ENCODE measurements at places on chromosomes 7 and 10. TPM values are rescaled to one million over a fixed set of nuclear protein-coding genes. Genes with fewer than 3 reads are reported as not detected.
A peak's percentile ranks its signal among the peaks of the same experiment; 100 is the strongest.

GRCh38 chr7:125278318-125278717 lies 348.7 kb upstream of the POT1 start:
- DNase-seq, result no peak

GRCh38 chr10:89738551-89739209 lies 37.3 kb downstream of the KIF20B start:
- peak; percentile 43 for DNase-seq

DNA sequence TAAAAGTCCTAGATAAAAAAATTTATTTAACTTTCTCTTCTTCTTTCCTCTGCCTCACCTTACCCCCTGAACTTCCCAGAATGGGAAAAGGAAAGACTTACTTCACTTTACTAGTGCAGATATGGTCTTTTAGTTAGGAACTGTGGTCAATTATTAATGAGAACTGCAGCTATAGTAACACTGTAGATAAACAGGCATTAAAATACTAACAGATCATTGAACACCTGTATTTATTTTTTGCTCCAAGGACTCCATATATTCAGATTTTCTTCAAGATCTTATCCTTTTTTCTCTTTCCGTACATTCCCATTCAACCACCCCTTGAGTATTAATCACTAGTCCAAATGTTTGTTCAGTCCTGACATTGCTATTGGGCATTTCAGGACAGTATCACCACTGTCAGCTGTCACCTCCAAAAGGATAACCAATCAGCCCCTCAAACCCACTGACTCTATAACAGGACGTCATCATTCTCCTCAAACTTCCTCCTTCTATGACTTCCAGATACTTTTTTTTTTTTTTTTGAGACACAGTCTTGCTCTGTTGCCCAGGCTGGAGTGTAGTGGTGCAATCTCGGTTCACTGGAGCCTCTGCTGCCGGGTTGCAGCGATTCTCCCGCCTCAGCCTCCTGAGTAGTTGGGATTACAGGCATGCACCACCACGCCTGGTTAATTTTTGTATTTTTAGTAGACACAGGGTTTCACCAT lies 4.2 kb downstream of the CPVL start:
- DNase-seq, result peak; percentile 29

DNA sequence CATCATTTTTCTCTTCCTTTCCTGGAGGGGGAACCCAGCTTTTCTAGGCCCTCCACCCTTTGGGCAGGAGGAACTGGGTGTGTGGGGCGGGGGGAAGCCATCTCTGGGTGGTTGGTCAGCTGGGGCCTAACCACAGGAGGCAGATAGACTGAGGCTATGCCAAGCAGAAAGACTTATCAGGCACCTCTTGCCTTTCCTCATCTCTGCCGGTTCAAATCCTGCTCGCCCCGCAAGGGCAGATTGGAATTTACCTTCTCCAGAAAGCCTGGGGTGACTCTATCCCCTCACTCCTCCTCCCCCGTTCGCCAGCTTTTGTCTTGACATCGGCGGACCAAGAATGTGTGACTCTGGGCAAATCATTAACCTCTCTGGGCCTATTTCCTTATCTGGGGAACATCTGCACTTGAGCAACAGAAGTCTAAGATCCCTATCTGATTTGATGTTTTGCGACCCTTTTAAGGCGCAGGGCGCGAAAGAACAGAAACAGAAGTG lies 584 bp upstream of the GARS1 start:
- DNase-seq, result peak; percentile 38

- no peak for DNase-seq
Observed at GRCh38 chr7:130009848-130010688, 41.1 kb downstream of the ZC3HC1 start.

DNA sequence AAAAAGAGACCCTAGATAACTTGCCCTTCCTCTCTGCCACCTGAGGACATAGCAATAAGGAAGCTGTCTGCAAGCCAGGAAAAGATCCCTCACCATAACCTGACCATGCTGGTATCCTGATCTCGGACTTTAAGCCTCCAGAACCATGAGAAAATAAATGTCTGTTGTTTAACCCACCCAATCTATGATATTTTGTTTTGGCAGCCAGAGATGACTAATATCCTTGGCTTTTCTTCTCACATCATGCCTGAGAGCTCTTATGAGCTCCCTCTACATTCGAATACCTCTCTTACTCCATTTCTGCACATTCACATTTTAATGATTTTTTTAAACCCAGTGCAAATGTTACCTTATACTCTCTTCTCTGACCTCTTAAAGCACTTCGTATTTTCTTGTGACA lies 214.0 kb upstream of the CHRM2 start:
- no peak for DNase-seq

- DNase-seq, result peak; percentile 58
Observed at GRCh38 chr10:101008823-101009423, 9.3 kb downstream of the LZTS2 start.

- no peak for DNase-seq
Observed at GRCh38 chr7:17645500-17645899, 294.8 kb downstream of the SNX13 start.

- DNase-seq, result no peak
Observed at GRCh38 chr7:151124481-151124880, 38.2 kb downstream of the AGAP3 start.

DNA sequence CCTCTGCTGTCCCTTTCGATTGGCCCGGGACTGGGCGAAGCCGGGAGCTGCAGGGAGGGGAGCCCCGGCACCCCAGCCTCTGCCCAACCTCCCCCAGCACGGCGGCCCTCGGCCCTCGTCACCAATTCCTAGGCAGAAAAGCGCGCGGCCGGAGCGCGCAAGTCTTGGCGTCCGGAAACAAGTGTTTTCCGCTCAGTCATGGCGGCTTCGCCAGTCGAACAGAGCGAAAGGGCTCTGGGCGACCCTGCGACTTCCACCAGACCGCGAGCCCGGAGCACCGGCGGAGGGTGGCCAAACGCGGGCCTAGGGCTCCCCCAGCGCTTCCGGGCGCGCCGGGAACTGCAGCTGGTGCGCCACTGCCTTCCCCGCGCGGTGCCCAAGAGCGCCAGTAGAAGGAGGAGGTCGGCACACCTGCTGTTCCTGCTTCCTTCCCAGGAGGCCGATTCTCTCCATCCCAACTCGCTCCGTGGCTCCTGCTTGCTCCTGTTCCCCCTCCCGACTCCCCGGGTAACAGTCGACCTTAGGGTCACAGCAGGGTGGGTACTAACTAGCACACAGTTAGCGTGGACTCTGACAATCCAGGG lies 729.9 kb downstream of the ZWINT start:
- no peak for DNase-seq

DNA sequence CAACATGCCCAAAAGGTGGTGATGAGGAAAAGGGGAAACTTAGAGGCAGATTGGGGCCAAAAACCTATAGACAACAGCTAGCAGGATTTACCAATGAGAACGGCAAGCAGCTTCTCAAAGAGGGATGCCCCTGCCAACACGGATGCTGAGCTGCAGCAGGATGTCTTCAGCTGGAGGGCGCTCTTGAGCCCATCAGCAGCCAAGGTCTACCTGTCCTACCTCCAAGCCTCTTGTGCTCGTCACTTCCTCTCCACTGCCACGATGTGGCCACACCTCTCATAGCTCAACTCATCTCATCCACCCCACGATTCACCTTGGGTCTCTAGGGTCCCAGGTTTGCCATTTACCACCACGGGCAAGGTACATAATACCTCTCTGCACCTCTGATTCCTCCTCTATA lies 36.5 kb downstream of the DLG5 start:
- peak; percentile 18 for DNase-seq

- no peak for DNase-seq
Observed at GRCh38 chr7:29956487-29956836, 33.1 kb downstream of the SCRN1 start.

GRCh38 chr7:152144557-152145245 lies 119.2 kb downstream of the GALNT11 start:
- DNase-seq, result no peak

DNA sequence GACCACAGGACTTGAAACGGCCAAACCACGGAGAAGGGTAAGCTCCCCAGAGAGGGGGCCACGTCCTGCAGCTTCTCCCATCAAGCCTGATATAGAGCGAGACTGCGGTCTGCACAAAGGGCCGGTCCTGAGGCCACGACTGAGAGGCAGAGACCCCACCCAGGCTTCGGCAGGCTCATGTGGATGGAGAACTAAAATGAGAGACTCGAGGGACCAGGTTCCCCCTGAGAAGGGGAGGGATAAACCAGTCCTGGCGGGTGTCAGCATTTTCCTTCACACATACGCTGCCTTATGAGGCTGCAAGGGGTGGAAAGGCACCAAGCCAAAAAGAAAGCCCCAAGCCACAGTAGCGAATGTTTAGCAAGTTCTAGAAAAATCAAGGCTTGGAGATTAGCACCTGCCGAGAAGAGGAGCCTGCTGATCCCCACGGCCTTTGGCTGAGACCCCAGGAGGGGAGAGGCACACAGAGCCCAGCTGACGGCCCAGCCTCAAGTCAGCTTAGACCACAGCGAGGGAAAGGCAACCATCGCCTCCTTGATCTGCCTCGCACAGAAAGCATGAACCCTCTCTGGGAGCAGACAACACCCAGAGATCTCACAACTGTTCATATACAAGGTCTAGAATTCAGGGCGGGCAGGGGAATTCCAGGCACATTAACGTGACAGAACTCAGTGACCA lies 92.6 kb upstream of the RNF32 start:
- DNase-seq, result no peak

DNA sequence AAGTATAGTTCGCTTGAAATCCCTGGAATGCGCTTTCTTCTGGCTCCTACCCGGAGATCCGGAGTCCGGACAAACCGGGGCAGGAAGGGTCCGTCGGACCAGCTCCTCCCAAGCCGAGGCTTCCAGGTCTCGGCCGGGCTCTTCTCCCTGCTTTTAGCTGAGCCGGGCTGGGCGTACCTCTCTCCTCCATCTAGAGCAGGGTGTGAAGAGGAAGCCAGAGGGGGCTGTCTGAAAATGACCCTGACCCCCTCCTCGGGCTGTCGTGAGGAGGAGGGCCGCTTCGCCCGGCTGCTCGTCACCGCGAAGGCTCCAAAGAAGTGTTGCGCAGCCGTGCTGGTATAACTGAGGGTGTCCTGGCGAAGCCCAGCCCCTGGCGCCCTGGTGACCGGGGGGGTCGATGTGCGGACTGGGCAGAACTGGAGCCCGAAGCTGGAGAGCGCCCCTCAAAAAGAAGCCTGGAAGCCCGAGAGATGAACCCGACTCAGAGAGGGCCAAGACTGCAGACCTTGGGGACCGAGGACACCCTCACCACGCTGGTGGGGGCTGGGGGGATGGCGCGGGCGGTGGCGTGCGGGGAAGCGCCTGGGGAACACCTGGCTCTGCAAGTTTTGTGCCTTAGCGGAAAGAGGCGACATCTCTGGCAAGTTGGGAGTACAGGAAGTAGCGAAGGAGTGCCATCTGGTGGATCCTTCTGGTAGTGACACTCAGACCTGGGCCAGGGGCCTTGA lies 5.7 kb downstream of the KAZALD1 start:
- DNase-seq, result peak; percentile 81

- DNase-seq, result peak; percentile 5
Observed at GRCh38 chr10:100697070-100697469, 48.3 kb upstream of the PAX2 start.

GRCh38 chr7:129832701-129833227 lies 120.0 kb downstream of the UBE2H start:
- no peak for DNase-seq

Gene DOCK1
- 29.5 TPM for polyA plus RNA-seq

Gene PNLIPRP3
- polyA plus RNA-seq, result not detected

Gene ITIH2
- 0.52 TPM for polyA plus RNA-seq

Gene C10orf62
- 0.09 TPM for polyA plus RNA-seq

Gene TPK1
- 5.4 TPM for polyA plus RNA-seq

Gene ACHE
- polyA plus RNA-seq, result 7.4 TPM

Gene CDH23
- 1.7 TPM for polyA plus RNA-seq

Data from large intestine (tissue), 12 donors.